ENCODE measurements at places on chromosomes 16 and 17. TPM values are rescaled to one million over a fixed set of nuclear protein-coding genes. Genes with fewer than 3 reads are reported as not detected.

Gene ITGB4
- total RNA-seq: 469 TPM

Gene PRRT2
- 26.3 TPM for total RNA-seq

Gene NHLRC4
- total RNA-seq: 1.2 TPM

Gene CRYBA1
- total RNA-seq: not detected

Gene CD300LB
- total RNA-seq: 1.2 TPM

Gene GAN
- total RNA-seq: 16.4 TPM

Gene CES3
- total RNA-seq: 0.71 TPM

Gene NOB1
- total RNA-seq: 32.6 TPM

Gene ACSM3
- total RNA-seq: 2.8 TPM

Gene CHST6
- 0.58 TPM for total RNA-seq

Gene SLC6A2
- total RNA-seq: 1.1 TPM

Gene CENPX
- 33.6 TPM for total RNA-seq

Gene SPATA32
- total RNA-seq: not detected

Gene ZBTB4
- total RNA-seq: 84.2 TPM

Gene CCL3
- total RNA-seq: 39.9 TPM

Gene SMTNL2
- 1.6 TPM for total RNA-seq

Gene QPRT
- total RNA-seq: 26.3 TPM

Gene CXCL16
- 30.3 TPM for total RNA-seq

Gene KRT33B
- total RNA-seq: not detected

Gene C16orf96
- 0.22 TPM for total RNA-seq

Gene ZCCHC14
- total RNA-seq: 28.4 TPM

Gene GJD3
- not detected for total RNA-seq

Gene VKORC1
- 65.0 TPM for total RNA-seq

Gene SDR42E2
- total RNA-seq: not detected

Gene KRTAP1-3
- not detected for total RNA-seq

All from sciatic nerve (tissue), 2 donors.